Iris pigment epithelial cell (primary cell): ENCODE measurements at places on chromosomes 2 and 18.

- peak; percentile 31 for DNase-seq
Measured at GRCh38 chr2:227163998-227164762, at the start of the genes COL4A3 and COL4A4. TSS of gene COL4A3 (plus strand) at chr2:227164624. CDS start at chr2:227164727, 103 bp downstream. TSS of gene COL4A4 (minus strand) at chr2:227164205. CDS start at chr2:227147483, 16,722 bp downstream.

DNA sequence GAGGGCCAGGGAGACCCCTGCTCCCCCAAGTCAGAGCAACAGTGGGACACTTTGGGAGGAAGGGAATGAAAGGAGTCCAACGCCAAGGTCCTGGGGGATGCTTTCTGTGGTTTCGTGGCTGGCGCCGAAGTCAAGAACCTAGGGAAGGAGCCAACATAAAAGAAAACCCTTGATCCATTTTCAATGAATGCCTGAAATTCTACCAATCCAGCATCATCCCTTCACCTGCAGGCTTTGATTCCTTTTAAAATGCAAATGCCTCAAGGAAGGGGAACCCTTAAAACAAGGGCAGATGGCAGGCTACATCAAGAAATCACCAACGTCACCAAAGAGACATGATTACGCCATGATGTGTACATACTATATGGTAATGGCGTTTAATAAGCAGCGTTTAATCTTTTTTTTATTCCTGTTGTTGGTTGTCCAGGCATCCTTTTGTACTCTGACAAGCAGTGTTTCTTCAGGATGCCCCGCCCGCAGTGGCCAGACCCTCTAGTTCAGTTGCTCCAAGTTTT, 123.3 kb upstream of the SLC1A4 start:
- no peak for DNase-seq

- no peak for DNase-seq
Measured at GRCh38 chr18:7458884-7459283, 108.2 kb upstream of the PTPRM start.

GRCh38 chr2:69209482-69209881, 177.5 kb downstream of the GFPT1 start:
- no peak for DNase-seq

- DNase-seq = peak; percentile 97
Measured at GRCh38 chr2:9703701-9704221, 73.0 kb upstream of the YWHAQ start.

DNA sequence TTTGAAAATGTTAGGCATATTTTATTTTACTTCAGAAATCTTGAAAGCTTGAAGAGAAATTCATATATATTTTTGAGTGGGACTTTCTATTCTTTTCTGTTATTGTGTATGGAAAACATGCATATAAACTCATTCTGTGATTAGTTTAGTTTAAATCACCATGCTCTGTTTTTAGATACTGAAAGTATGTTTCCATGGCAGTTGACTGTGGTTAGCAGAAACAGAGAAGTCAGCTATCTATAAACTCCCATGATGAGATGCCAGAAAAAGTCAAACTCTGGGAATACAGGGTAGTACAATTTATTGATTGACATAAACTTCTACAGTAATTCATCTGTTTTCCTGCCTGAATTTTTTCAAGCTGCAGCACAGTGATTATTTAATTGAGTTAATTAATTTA, 905.3 kb upstream of the VRK2 start:
- peak; percentile 6 for DNase-seq

DNA sequence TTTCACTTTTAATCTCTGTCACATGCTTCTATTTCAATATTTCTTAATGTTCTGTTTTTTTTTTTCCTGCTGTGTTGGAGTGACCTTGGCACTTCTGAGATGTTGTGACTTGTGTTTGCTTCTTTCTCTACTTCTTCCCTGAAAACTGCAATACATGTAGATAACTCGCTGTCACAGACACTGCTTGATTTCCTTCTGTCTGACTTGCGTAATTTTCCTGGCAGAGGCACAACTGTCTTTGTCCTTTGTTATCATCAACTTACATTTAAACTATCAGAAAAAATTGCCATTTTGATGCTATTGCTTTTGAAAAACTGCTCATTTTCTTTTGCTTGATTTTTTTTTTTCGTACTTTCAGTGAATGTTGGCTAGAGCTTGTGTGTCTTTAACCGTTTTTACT, 69.0 kb downstream of the BABAM2 start:
- peak; percentile 82 for DNase-seq
